Left lung (tissue), 14 donors: ENCODE measurements at places on chromosomes 3 and 15. TPM values are rescaled to one million over a fixed set of nuclear protein-coding genes. Genes with fewer than 3 reads are reported as not detected.
A peak's percentile ranks its signal among the peaks of the same experiment; 100 is the strongest.

DNA sequence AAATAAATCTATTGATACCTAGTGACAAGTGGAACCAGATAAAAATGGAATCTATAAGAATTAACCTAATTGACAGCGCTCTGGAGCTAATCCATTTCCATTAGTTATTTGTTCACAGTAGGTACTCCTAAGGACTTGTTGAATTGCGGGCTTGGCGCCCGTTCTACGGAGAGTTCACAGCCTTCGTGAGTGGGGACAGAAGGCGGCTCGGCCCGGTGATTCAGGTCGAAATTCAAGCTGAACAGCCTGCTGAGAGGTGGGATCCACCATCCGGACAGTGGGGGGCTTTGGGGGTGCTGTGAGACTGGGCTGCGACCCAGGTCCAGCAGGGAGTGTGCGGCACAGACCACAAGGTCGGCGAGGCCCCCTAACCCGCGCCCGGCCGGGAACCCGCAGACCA lies 779 bp upstream of the CTNNB1 start:
- DNase-seq = peak; percentile 35

- DNase-seq = no peak
Measured at GRCh38 chr3:99458013-99458412, 180.4 kb upstream of the COL8A1 start.

GRCh38 chr15:45641374-45641781 lies 6.5 kb downstream of the SQOR start:
- DNase-seq = no peak

TRPM1 gene
- not detected for polyA plus RNA-seq

GRCh38 chr3:71039332-71039731 lies 544.2 kb downstream of the FOXP1 start:
- no peak for DNase-seq

DNA sequence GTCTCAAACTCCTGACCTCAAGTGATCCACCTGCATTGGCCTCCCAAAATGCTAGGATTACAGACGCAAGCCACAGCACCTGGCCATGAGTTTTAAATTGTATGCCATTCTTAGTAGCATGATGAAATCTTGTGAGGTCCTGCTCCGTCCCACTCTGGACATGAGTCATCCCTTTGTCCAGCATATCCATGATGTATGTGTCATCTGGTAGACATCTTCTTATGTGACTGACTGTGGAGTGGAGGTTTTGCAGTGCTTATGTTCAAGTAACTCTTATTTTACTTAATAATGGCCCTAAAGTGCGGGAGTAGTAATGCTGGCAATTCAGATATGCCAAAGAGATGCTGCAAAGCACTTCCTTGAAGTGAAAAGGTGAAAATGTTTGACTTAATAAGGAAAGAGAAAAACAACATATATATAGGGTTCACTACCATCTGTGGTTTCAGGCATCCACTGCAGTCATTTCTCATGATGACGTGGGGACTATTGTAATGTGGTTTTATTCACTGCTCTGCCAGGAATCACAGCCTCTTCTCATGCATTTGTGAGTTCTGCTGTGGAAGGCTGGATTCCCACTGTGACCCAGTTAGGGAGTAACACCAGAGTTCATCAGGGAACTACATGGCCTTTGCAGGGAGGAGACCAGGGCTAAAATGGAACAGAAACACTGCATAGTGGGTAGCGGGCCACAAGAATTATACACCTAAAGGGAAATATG lies 204.6 kb upstream of the STRIT1 start:
- DNase-seq = no peak

SPATA12 gene
- not detected for polyA plus RNA-seq
